ENCODE measurements at places on chromosomes 3 and 15.

DNA sequence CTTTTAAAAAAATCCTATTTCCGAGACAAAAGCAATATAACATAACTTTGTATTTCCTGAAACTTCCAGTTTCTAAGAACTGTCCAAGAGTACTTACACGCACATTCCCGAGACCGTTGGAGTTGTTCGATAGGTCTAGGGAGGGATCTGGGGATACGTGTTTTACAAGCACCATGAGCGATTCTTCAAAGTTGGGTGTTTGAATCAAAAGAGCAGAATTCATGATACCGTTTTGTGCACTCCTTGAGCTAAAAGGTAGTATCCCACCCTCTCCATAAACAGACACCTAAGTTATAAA is 700 bp upstream of the EDEM1 start:
- no peak for DNase-seq

- DNase-seq, result no peak
These were observed 478.0 kb downstream of the MCTP2 start for GRCh38 chr15:94709319-94709718.

GRCh38 chr3:42166214-42166613 is 75.1 kb downstream of the TRAK1 start:
- DNase-seq, result no peak

GRCh38 chr3:14248849-14249523 is 70.4 kb downstream of the LSM3 start:
- no peak for DNase-seq

- DNase-seq, result no peak
These were observed 171.0 kb downstream of the FNDC3B start for GRCh38 chr3:172210355-172210754.

GRCh38 chr3:23740517-23740965 is 65.2 kb upstream of the UBE2E1 start:
- no peak for DNase-seq

DNA sequence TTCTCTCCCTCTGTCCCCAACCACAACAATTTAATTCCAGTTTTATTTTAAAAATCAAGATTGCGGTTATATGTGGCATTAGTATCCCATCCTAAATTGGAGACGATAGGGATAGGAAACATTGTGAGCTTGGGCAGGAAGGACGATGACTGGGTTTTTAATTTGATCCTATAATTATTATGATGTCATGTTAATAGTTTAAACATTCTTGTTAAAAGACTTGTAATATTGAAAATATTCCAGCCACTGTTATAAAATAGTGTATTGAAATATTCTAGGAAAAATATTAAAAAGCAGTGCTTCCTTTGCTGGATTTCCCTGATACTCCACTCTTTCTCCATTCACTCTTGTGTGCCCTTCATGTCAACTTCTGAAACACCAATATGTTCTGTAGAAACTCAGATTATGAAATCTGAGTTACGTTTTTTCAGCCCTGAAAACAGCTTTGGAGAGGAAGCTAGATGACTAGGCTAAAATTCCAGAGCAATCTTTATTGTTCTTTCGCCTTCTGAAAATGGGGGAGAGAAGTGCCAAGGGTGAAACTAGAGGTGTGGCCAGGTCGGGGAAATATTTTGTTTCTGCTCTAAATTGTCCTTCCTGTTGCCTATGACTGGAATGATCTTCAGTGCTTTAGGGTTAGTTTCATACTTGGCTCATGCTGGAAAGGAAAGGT is 46.1 kb upstream of the MAP3K13 start:
- no peak for DNase-seq

DNA sequence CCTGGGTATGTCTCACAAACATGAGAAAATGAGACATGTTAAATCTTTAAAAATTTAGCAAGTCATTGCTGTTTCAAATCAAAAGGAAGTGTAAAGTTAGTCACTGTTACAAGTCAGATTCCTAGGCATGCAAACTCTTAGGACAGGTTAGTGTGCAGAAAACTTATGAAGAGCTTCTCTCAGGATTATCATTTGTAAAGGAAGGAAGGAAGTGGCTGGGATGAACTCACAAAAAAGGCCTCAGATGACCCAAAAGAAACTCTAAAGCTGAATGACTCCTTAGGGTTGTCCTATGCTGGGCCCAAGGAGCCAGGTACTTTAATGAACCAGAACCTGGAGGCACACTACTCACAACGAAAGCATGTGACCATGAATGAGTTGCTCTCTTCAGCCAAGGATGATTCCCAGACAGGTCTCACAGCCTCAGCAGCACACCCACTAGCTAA is 25.0 kb downstream of the MSL2 start:
- no peak for DNase-seq

GRCh38 chr3:59865351-59865750 is 815.5 kb upstream of the CFAP20DC start:
- no peak for DNase-seq

- DNase-seq, result no peak
These were observed 23.8 kb downstream of the MEIS2 start for GRCh38 chr15:37076543-37076942.

DNA sequence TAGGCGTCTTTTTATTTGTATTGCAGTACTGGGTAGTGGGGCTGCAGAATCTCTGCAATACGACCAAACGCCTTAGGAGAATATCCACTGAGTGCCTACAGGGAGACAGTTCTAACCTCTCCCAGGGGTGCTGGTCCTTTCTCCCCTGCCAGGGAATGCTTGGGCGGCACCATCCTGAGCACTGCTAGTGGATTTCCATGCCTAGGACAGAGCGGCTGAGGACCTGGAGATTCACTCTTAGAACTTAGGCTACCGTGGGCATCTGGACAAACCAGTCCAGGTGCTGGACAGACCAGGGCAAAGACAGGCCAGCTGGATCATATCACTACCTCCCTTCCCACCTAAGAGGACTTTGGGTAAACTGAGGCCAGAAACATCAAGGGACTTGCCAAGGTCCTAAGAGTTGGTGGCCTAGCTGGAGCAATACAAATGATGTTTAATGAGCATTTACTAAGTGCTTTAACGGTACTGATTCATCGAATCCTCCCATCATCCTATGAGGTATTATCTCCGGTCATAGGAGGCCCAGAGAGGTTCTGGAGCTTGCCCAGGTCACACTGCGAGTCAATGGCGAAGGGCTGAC is 902 bp downstream of the TMEM44 start:
- no peak for DNase-seq

- DNase-seq, result no peak
These were observed 223.2 kb upstream of the SOX2 start for GRCh38 chr3:181488536-181488935.

- no peak for DNase-seq
These were observed 56.6 kb downstream of the TP53BP1 start for GRCh38 chr15:43436395-43436794.

DNA sequence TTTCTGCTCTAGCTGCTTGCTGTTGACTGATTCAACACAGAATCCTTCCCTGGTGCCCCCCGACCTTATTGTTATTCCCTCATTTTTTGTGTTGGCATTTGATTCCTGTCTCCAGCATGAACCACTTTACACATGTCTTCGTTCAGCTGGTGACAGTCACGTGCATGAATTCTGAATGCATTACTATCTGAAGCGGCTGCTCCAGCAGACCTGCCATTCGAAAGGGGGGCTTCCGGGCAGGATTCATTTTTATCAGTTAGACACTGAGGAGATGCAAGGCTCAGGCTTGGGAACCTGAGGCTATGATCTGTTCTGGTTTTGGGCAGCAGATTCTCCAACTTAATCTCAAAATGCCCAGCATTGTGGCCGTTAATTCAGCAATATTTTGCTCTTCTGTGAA is 336.2 kb downstream of the EPHB1 start:
- no peak for DNase-seq

- DNase-seq, result no peak
These were observed 681 bp downstream of the CTDSPL start for GRCh38 chr3:37862219-37862902.

DNA sequence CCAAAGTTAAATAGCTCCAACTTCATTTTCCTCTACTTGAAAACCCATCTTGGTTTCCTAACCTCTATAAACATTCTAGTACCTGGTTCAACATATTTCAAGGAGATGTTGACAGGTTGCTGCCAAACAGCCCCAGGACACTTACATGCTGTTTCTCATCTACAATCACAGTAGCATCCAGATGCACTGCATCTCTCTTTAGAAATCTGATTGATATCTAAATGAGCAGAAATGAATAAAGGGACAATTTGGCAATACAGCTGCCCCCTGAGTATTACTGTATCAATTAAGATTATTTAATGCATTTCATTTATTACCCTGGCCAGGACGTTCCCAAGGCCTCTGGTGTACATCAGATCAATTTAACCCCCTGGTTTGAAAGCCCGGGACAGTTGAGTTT is 74.0 kb downstream of the SSR3 start:
- DNase-seq, result no peak

- no peak for DNase-seq
These were observed 46.2 kb upstream of the VILL start for GRCh38 chr3:37944391-37944842.

GRCh38 chr3:134055661-134056060 is 25.9 kb upstream of the SLCO2A1 start:
- no peak for DNase-seq

GRCh38 chr3:183862610-183863009 is 22.1 kb downstream of the PARL start:
- no peak for DNase-seq

DNA sequence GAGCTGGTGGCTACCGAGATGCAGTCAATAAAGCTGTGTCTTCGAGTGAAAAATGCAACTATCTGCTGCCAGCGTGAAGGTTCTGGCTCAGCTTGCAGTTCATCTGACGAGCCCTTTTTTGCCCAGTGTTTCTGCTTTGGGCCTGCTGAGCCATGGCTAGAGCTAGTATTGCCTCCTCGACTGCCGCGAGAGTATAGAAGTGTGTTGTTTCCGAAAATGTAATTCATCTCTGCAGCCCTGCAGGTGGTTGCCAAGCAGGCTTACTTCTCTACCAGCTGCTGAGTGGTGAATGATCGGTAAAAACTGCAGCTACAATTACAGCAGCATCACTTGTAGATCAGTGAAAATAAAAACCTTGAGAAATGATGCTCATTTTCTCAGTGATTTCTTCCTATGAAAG is 114.8 kb downstream of the DLG1 start:
- DNase-seq, result no peak

GRCh38 chr3:66261355-66261754 is 40.6 kb downstream of the SLC25A26 start:
- no peak for DNase-seq

GRCh38 chr3:66989860-66990696 is 8.0 kb upstream of the KBTBD8 start:
- DNase-seq, result no peak

DNA sequence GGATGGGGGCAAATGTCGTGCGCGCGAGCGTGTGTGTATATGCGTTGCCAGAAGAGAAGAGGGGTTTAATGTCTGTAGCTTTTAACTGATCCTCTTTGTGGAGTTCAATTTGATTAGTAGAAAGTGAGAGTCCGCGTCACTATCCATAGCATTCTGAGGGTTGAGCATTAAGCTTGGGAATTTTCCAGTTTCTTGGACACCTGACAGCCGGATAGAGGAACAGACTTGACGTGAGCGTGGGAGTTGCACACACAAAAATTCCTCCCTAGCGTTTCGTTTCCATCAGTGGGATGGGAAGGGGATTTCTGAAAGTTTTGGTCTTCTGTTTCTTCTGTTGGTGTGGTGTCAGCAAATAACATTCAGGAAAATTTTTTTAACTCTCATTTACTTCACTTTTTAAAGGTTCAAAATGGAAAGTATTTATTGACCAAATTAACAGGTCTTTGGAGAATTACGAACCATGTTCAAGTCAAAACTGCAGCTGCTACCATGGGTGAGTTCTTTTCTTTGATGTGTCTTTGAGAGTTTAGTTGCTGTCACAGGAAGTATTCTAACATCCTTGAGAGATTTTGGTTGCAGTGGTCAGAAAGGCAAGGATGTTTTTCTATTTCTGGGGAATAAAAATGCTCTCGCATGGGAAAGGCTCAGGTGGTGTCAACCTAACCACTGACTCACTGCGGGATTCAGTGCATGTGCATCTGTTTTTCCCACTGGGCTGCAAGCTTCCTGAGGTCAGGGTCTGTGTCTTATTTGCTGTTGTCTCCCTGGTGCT is 841 bp downstream of the POGLUT1 start:
- DNase-seq, result no peak

DNA sequence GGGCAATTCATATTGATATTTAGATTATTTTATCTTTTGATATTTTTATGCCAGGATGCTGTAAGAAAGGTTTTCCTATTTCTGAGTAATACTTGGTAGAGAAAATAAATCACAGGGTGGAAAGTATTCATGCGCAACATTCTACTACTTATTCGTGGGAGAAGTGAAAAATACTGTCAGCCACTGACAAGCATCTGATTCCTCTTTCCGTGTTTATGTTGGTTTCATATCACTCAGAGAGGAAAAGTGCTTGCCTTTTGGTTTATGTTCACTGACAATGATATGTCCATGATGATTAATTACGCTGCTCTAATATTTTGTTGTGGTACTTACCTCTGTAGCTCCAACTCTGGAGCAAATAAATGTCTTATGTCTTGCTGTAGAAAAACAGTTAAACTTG is 429.4 kb downstream of the EDEM1 start:
- DNase-seq, result no peak

DNA sequence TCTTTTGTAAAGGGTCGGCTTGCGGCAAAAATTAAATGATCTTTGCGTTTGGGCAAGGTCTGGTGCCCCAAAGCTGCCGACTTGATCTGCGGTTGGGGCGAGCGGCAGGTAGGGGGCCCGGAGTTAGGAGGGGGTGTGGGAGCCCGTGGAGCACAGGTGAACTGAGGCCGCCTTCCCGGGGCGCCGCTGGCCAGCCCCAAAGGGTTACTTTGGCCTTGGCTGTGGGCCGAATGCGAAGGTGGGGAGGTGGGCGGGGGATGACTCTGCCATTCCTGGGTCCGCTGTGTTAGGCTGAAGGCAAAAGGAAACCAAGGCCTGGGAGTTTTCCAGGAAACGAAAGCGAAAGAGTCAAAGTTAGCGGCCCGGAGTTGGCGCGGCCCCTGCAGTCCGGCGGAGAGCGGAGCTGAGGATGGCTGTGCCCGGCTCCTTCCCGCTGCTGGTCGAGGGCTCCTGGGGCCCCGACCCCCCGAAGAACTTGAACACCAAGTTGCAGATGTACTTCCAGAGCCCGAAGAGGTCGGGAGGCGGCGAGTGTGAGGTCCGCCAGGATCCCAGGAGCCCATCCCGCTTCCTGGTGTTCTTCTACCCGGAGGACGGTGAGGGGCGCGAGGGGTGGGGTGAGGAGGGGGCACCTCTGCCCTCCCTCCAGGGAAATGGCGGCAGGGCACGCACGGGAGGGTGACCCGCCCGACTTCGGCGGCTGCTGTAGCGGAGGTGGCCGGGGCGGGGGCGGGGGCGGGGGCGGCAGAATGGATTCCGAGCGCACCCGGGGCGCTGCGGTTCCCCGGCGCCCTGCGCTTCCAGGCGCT is at the start of gene PARP14:
Gene PARP14 (plus strand): TSS at position 365 of the 809 bp plus-strand sequence. CDS start 45 bp downstream, at position 410.
- peak; percentile 37 for DNase-seq

- DNase-seq, result no peak
These were observed 97.6 kb upstream of the RASGRP1 start for GRCh38 chr15:38662033-38662802.

DNA sequence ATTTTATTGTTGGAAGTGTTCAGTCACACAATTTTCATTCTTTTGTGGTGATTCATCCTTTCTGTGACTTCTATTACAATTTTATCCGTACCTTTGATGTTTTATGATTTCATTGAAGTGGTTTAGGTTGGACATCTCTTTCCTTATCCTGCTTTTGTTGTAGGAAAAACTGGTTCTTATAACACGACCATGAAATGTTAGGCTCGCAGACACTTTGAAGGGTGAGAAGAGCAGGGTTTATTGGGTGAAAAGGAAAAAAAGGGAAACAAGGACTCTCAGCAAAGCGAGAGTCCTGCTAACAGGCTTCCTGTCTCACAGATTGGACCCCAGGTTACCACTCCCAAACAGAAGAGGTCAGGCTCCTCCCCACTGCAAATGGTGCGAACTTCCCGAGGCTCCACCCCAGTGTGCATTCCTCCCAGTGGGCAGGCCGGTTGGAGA is 257.4 kb downstream of the STXBP5L start:
- no peak for DNase-seq

Data from stimulated activated CD8-positive, alpha-beta memory T cell treated with anti-CD3 and anti-CD28 coated beads, Interleukin-4, amount 100 ng/mL, for 1 hour (primary cell).